Stimulated activated CD8-positive, alpha-beta memory T cell treated with anti-CD3 and anti-CD28 coated beads, Interleukin-7, amount 100 ng/mL, for 1 hour (primary cell): ENCODE measurements at places on chromosomes 2 and 18.

DNA sequence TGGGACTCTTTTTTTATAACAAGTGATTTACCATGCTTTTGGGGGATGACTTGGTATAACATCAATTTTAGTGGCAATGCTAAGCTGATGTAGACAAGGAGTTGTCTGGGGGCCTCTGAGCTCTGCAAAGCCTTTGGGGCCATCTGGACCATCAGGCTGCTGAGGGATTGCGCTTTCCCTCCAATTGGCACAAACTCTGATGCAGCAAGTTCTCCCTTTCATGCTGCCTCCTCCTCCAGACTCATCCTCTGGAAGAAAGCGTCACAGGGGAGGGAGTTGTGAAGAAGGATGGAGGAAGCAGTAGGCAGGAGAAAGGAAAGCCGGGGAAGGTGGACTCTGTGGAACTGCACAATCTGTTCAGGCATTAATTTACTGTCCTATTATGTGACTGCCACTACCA is 10.2 kb upstream of the FAP start:
- DNase-seq: no peak

- DNase-seq: no peak
These were observed 199.6 kb downstream of the BCL11A start for GRCh38 chr2:60353863-60354262.

DNA sequence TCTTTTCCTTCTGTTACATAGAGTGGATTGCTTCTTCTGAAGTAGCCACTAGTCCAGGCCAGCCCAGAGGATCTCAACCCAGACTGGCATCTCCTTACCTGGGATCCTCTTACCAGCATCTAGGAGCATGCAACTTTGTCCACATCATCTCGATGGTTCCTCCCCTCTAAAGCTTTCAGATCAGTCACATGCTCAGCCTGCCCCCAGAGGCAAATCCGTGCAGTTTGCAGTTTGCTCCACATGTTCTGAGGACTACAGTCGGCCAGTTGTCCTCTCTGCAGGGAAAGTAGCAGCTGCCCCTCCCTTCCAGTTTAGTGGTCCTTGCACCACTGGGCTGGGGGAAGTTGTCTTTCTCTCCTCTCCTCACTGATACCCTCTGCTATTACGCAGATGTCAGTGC is 259.8 kb upstream of the APCDD1 start:
- no peak for DNase-seq

GRCh38 chr18:62085756-62086155 is 101.1 kb downstream of the PIGN start:
- DNase-seq: no peak

DNA sequence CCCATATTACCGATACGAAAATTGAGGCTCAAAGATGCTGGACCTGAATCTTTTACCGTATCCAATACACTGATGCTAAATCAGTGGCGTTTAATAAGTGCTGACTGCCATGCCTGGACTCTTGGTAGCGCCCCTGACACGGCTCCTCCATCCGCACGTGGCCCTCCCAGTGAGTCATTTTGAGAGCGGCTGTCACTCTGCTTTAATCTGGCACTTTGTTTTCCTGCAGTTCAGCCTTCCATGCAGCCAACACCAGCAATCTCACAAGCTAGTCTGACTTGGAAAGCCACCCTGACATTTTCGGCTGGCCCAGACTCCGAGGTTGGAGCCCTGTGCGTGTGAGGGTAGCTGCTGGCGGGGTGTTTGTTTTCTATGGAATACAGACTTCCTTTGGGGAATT is 155.1 kb upstream of the LMAN1 start:
- no peak for DNase-seq

DNA sequence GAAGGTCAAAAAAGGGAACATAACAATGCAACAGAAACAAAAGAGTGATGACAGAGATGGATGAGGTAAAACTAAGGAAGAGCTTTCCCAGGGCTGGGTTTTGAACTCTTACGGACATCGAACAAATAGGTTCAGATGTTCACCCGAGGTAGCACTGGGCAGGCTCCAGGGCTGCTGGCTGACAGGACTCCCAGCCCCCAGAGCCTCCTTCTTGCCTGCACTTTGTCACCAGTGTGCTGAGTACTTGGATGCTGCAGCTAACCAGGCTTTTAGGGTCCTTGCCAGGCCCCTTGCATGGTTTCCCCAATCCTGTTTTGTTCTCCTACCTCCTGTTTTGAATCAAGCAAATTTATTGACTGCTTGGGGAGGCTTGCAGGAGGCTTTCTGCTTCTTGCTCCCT is 322.9 kb downstream of the DYSF start:
- no peak for DNase-seq

DNA sequence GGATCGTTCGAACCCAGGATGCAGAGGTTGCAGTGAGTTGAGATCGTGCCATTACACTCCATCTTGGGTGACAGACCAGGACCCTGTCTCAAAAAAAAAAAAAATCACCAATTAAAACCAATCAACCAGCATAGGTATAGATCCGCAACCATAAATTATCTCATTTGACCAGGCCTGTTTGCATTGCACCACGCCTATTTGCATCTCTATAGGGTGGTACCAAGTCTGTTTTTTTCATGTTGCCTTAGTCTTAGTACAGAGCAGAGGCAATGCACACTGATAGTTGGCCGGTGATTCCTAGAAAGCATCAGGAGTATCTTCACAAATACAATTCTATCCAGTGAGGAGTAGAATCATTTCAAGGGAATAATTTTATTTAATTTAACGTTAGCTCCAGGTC is 9.3 kb upstream of the NPC1 start:
- DNase-seq: no peak

DNA sequence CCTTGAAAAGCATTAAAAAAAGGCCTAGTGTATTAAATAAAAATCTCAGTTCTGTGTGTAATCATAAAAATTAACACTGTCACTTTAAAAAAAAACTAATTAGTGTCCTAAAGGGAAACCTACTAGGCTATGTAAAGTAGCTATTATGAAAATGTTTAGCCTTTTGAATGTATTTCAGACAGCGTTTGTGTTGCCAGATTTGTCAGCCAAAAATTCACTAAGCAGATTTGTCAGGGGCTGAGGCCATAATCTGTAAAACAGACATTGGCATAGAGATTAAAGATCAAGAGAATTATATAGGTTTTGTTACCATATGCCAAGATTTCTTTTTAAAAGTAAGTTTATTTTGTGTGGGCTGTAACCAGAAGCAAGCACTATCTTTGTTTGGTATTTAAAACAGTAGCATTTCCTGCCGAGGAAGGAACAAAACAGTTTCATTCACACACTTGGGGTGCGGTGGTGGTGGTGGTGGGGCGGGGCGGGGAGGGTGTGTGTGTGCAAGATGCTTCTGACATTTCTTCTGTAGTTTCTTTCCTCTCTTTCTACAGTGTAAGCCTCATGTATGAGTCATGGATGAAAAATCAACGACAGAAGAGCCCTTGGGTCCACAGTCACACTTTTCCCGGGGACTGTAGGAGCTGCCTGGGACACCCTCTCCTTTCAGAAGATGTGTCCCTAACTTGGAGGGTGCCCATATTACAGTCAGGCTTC is 328.5 kb upstream of the FANCL start:
- no peak for DNase-seq

GRCh38 chr2:19312949-19313348 is 45.5 kb downstream of the OSR1 start:
- DNase-seq: no peak

GRCh38 chr2:183049420-183049819 is 11.2 kb upstream of the NCKAP1 start:
- DNase-seq: no peak

- DNase-seq: no peak
These were observed 66.7 kb downstream of the AAK1 start for GRCh38 chr2:69576880-69577279.

- DNase-seq: no peak
These were observed 24.8 kb upstream of the RPE start for GRCh38 chr2:209977386-209978239.

- no peak for DNase-seq
These were observed 19.1 kb downstream of the KLHL14 start for GRCh38 chr18:32753656-32754260.
